ENCODE measurements at places on chromosomes 3 and 15. TPM values are rescaled to one million over a fixed set of nuclear protein-coding genes. Genes with fewer than 3 reads are reported as not detected.

DNA sequence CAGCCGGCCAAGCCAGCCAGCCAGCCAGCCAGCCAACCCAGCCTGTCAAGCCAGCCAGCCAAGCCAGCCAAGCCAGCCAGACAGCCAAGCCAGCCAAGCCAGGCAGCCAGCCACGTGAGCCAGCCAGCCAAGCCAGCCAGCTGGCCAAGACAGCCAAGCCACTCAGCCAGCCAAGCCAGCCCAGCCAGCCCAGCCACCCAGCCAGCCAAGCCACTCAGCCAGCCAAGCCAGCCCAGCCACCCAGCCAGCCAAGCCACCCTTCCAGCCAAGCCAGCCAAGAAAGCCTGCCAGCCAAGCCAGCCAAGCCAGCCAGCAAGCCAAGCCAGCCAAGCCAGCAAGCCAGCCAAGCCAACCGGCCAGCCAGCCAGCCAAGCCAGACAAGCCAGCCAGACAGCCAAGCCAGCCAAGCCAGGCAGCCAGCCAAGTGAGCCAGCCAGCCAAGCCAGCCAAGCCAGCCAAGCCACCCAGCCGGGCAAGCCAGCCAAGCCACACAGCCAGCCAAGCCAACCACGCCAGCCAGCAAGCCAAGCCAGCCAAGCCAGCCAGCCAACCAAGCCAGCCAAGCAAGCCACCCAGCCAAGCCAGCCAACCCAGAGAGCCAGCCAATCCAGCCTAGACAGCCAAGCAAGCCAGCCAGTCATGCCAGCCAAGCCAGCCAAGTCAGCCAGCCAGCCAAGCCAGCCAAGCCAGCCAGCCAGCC, 199.5 kb downstream of the GOLGA6L6 start:
- DNase-seq = no peak

DNA sequence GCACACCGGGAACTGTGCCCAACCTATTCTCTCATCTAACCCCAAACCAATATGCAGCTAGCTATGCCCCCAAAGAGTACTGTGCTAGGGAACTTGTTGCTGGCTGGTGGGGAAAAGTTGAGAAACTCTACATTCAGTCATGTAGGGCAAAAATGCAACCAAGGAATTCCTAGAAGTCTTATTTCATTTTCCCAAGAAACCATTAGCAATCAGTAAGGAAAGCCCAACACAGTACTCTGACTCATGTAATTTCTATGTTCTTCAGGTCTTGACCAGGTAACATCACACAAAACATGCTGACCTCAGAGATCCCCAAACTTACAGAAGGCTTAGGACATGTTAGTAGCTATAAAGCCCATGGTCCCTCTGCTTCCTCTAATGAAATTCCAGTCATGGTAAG, 52.1 kb downstream of the TASOR start:
- DNase-seq = no peak

- no peak for DNase-seq
Observed at GRCh38 chr15:89326316-89326715, 8.3 kb downstream of the POLG start.

- no peak for DNase-seq
Observed at GRCh38 chr3:18443665-18444594, 18.8 kb upstream of the SATB1 start.

- no peak for DNase-seq
Observed at GRCh38 chr3:10376353-10376752, 55.4 kb upstream of the SEC13 start.

DNA sequence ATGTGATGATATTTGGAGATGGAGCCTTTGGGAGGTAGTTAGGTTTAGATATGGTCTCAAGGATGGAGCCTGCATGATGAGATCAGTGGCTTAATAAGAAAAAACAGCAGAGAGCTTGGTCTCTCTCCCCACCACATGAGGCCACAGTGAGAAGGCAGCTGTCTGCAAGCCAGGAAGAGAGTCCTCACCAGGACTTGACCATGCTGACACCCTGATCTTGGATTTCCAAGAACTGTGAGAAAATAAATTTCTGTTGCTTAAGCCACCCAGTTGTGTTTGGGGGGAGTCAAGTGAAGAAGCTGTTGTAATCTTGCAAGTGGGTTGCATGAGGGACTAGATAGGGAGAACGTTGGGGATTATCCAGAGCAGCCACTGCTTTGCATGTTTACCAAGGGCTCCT, 62.3 kb upstream of the TNFAIP8L3 start:
- DNase-seq = no peak

- no peak for DNase-seq
Observed at GRCh38 chr3:155648013-155648591, 96.8 kb downstream of the PLCH1 start.

- peak; percentile 58 for DNase-seq
Observed at GRCh38 chr15:68488966-68489365, 57.0 kb upstream of the ITGA11 start.

GRCh38 chr3:197009532-197010019, 20.0 kb downstream of the MELTF start:
- no peak for DNase-seq

DNA sequence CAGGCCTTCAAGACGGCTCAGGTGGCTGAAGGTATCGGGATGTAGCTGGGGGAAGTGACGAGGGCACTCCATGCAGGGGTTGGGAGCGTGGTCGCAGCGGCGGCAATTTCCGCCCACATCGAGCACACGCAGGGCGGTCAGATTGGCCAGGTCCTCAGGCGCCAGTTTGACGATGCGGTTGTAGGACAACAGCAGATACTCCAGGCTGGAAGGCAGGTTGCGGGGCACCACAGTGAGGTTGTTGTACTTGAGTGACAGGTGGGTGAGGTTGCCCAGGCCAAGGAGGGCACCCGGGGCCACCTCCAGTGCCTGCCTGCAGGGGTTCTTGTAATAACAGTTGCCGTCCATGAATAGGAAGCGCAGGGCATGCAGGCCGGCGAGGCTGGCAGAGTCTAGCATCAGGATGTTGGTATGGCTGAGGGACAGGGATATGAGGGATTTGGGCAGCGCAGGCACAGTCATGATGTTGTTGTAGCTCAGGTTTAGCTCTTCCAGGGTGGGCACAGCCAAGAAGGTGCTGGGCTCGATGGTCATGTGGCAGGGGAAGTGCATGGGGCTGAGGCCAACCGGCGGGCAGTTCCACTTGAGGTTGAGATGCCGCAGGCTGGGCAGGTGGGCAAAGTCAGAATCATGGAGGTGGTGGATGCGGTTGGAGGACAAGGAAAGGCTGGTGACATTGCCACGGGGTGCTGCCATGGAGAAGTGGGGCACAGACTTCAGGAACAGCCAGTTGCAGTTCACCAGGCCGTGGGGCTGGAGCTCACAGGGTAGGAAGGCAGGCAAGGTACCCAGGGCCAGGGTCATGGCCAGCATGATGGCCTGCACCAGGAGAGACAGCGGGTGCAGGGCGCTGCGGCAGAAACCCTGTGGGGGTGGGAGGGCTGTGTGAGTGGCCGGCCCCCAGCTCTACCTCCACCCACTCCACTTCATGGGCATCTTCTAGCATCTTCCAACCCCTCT, 1.7 kb downstream of the TLR9 start:
- DNase-seq = no peak

DNA sequence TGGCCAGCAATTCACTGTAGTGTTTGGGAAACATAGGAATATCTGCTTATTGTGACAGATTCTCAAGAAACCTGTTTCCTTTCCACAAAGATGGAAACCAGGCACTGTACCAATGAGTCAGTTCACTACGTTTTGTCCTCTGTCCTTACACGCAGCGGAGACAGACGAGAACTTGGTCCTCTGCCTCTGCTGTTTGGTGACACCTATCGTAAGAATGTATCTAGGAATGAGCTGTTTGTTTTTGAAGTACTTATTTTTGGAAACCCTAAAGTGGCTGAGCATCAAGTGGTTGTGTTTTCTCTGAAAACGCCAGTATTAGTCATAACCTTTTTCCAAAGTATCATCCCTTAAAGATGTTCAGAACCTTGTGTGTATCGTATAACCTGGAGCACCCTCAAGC, 93.0 kb downstream of the PGPEP1L start:
- DNase-seq = no peak

- no peak for DNase-seq
Observed at GRCh38 chr3:53659996-53660395, 165.6 kb downstream of the CACNA1D start.

GRCh38 chr3:87350367-87351199, 74.2 kb upstream of the POU1F1 start:
- no peak for DNase-seq

- no peak for DNase-seq
Observed at GRCh38 chr15:59353994-59354416, 18.7 kb downstream of the MYO1E start.

Gene GALNT15
- not detected for total RNA-seq

Gene VPS13C
- 48.3 TPM for total RNA-seq

Gene SLC9C1
- total RNA-seq = 2.2 TPM

Gene PRR20G
- not detected for total RNA-seq

Gene FYTTD1
- total RNA-seq = 24.5 TPM

Gene CLDN16
- total RNA-seq = 12.0 TPM

Gene GOLGA6B
- not detected for total RNA-seq

Gene FAM219B
- total RNA-seq = 49.3 TPM

Gene NR1D2
- 13.6 TPM for total RNA-seq

Gene EPHB3
- 1.5 TPM for total RNA-seq

All from kidney epithelial cell (primary cell).